A549 (cell line): ENCODE measurements at places on chromosomes 5 and 9.

DNA sequence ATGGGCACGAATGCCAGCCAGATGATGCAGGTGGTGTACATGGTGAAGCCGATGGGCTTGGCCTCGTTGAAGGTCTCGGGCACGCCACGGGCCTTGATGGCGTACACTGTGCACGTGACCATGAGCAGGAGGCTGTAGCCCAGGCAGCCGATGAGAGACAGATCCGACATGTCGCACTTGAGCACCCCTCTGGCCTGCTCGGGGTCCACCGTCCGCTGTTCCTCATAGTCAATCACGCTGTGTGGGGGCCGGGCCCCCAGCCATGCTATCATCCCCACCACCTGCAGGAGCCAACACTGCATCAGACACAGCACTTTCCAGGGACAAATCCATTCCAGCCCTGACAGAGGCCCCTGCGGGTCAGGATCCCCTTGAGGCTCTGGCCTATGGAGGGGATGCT, 12.2 kb downstream of the GRM6 start:
- DNase-seq: no peak

DNA sequence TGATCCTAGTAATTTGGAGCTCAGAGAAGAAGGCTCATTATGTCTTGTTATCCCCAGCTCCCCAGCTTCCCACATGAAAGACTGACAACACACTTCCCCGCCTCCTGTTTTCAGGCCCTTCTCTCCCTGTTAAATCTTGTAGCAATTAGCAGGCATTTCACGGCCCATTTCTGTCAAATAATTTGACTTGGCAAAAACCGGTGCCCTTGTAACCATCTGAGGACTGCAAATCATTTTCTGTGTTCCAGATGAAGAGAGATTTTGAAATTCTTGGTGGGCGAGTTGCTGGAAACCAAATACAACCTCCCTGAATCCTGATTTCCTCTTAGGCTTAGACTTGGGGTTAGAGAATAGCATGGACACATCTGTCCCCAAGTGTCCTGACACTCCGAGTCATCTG, 109.7 kb downstream of the MSX2 start:
- DNase-seq: no peak

DNA sequence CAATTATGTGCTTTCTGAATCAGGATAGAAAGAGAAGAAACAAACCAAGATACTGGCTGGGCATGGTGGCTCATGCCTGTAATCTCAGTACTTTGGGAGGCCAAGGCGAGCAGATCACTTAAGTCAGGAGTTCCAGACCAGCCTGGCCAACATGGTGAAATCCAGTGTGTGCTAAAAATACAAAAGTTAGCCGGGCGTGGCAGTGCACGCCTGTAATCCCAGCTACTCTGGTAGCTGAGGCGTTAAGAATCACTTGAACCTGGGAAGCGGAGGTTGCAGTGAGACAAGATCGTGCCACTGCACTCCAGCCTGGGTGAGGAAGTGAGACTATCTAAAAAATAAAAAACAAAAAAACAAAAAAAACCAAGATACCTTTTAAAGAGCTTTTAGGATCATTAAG, 214.2 kb downstream of the NFIB start:
- no peak for DNase-seq

DNA sequence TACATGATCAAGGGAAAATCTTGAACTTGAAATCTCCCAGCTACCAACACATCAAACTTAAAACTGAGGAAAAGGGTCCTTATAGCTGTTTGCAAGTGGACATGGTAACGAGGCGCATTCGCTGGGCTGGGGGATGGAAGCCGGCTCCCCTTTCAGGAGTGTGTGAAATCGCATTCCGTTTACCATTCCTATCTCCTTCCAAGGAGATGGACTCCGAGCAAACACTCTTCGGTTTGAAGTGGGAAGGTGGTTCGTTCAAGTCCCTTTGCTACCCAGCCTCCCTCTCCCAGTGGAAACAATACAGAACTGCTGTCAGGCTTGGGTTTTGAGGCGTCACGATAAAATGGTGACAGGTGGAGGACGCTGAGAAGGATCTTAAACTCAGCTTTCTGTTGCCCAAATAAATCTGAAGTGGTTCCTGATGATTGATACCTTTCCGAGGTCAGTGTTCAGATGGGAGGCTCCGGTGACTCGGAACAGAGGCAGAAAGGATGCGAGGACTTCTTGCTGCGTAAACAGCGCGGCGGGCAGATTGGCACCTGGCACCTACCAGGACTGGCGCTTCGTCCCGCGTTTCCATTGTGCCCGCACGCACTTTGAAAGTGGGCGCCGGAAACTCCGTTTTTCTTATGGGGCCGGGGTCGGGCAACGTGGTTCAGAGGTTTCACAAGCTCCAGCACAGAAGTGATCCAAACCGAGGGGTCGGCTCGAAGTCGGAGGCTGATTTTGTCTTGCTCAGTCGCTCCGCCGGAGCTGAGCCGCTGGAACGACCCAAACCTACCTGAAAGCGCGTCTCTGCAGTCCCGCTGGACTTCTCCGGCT, 7.0 kb downstream of the MSX2 start:
- no peak for DNase-seq

DNA sequence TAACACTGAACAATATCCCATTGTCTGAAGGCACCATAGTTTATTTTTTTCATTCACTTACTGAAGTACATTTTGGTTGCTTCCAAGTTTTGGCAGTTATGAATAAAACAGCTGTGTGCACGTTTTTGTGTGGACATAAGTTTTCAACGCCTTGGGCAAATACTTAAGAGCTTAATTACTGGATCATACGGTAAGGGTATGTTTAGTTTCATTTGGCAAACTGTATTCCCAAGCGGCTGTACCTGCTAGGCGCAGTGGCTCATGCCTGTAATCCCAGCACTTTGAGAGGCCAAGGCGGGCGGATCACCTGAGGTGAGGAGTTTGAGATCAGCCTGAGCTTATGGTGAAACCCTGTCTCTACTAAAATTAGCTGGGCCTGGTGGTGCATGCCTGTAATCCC, 63.7 kb upstream of the FAM120A start:
- DNase-seq: no peak

- no peak for DNase-seq
Observed at GRCh38 chr5:1885868-1886845, 3.4 kb upstream of the IRX4 start.

- no peak for DNase-seq
Observed at GRCh38 chr9:136377341-136378169, 4.1 kb upstream of the CARD9 start.

GRCh38 chr5:109247986-109248385, 161.8 kb downstream of the PJA2 start:
- DNase-seq: no peak

DNA sequence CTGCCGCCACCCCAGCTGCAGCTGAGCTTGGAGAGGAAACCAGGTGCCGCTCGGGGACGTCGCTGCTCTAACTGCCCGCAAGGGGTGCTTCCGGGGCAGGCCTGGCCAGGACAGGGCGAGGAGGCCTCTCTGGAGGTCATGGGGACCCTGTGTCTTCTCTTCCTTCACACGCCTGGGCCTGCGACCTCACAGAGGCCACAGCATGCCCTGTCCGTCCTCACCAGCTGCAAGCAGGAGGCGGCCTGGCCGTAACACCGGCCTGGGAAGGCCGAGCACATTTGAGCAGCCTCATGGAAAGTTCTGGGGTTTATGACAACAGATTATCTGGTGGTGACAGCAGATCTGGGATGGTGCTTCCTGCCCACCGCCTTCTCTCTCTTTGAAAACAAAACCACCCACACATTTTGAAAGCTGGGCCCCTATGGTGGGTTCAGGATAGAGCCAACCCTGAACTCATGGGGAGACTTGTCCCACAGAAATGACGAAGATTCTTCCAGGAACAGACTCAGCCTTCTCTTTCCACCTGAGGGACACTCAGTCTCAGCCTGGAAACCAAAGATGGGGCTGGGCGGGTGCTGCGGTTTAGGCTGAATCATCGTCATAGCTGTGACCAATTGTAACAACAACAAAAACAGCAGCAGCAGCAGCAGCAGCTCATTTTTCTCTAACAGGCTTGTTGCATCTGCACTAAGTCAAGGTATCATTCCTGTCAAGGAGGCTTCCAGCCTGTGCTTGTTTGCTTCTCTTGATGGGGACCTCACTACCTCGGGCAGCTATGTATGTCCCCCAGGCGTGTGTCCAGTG, 99.6 kb upstream of the RAPGEF1 start:
- no peak for DNase-seq
